ENCODE measurements at places on chromosomes 5 and 9.

DNA sequence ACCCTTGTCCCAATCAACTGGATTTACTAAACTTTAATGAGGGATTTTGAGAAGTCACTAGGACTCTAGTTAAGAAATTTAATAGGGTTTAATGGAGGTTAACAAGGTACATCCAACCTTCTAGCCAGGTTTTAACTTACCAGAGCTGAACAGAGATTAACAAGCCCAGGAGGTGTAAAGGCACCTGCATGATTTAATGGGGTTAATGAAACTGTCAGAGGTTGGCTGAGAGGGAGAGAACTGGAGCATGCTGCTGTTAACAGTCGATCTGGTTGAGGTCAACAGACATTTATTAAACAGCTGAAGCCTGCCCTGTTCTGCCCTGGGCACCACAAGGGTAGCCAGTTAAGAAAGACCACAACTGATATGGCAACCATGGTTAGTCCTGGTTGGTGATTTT, 13.6 kb downstream of the HAND1 start:
- no peak for DNase-seq

DNA sequence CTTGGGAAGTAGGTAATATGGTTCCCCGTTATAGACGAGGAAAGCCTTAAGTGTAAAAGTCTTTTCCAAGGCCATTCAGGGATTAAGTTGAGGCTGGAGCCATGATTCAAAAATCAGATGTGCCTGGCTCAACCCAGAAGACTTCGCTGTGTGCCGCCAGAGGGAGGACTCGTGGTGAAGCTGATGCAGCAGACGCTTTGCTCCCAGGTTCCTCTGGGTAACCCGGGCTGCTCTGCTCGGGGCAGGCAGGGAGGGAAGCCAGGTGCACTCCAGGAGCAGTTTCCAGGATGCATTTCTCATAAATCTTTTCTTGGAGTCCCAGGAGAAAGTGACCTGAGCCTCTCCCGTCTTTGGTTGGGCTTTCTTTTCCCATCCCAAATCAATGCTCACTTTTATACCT, 62.9 kb upstream of the ICE1 start:
- no peak for DNase-seq

DNA sequence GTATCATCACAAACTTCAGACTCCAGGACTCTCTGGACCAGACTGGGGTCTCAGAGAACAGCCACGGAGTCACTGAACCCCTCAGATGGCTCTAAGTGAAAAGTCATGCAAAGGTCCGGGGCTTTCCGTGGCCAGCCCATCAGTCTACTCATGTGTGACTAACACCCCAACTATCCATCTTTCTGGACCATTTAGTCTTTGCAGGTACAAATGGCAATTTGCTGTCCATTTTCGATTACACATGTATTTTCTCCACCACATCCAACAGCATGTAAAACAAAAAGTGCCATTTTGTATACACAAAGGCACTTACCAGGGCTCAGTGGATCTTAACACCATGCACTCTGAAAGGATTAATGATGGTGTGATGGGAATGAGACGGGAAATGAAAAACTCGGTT, 387.7 kb downstream of the BNC2 start:
- DNase-seq = no peak

- no peak for DNase-seq
Measured at GRCh38 chr9:134289241-134289875, 36.9 kb upstream of the RXRA start.

DNA sequence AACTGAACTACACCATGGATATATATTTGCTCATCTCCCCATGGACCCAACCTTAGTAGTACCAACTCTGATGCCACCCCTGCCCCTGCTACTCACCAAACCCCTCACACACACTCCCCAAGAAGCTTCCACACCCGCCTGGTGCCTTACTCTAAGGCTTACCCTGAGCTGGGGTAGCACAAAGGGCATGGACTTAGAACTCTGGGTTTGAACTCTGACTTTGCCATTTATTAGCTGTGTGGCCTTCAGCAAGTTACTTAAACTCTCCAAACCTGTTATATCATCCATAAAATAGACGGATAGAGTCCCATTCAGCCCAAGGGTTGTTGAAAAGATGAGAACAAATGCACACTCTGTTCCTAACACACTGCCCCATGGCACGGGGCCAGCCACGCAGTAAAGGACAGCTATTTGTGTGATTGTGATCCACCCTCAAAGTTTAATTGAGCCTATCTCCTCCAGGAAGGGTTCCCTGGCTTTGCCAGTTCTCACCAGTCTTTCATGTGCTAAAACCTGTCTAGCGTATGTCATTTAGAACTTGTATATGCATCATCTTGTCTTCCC, 111.0 kb downstream of the KLHL3 start:
- DNase-seq = no peak

DNA sequence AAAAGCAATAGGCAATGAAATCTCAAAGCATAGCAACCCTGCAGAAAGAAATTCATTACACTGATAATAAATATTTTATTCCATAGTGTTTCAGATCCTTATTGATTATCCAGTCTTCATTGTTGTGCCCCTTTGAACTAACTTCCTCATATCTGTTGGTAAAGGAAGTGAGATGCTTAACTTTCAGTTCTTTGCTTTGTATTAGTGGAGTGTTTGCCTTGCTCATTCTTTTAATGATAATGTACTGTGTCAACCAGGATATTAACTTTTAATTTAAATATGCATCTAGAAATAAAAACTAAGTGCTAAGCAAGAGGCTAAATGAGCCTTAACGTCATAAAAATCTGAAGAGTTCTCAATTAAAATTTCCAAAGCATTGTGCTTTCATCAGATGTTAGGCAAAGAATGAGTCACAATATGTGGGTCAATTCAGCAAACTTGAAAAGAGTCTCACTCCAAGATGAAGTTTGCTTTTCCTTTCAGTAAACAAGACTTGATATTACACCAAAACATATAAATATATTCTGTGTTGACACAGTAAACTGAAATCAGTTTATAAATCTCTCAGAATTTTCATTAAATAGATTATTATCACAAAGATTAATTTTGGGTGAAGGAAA, 105.9 kb downstream of the GIN1 start:
- no peak for DNase-seq

DNA sequence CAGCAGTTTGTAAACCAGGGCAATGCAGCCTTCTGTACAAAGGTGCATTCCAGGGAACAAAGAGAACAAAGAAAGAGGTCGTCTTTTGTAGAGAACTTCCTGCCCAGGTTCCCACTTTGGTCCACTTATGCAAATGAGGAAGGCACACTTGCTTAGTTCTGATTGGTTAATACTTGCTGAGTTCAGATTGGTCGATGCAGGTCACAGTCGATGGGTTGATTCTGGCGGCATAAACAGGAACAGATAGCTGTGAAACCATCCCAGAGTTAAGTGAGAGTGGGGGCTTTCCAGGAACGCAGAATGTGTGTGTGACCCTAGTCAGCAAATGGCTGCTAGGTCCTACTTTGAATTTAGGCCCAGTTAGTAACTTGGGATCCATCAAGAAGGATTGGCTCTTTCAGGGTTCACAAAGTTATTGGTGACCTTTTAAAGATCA, 1.8 kb upstream of the ADAMTS13 start:
- DNase-seq = no peak

DNA sequence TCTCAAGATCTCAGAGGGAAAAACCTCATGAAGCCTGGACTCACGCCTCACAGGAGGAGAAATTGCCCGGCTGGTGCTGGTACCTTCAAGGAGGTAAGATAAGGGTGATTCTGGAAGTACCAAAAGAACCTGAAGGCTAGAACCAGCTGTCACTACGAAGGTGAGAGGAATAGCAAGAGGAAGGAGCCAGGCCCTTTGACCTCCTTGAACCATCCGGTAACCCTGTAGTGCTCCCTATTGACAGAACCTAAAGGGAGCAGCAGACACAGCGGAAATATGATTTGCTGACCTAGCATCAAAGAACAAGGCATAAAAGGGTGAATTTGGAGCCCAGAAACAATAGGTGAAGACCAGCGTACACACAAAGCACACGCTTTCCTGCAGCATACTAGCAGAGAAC, 92.2 kb downstream of the DOCK8 start:
- DNase-seq = peak; percentile 14

DNA sequence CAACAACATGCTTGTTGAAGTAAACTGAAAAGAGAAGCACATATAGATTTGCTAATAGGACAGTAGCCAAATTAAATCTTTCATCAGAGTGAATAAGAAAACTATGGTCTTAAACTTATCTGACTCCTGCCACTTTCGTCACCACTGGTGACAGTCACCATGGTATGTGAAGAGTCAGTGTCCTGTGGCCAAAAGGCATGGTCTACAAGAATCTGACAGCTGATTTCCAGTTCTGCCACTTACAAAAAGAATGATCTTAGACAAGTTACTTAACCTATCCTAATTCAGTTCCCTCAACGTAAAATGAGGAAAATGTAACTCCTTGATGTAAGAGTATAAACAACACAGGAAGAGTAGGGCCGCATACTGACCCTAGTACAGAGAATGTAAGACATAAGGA, 102.0 kb downstream of the LPAR1 start:
- no peak for DNase-seq

DNA sequence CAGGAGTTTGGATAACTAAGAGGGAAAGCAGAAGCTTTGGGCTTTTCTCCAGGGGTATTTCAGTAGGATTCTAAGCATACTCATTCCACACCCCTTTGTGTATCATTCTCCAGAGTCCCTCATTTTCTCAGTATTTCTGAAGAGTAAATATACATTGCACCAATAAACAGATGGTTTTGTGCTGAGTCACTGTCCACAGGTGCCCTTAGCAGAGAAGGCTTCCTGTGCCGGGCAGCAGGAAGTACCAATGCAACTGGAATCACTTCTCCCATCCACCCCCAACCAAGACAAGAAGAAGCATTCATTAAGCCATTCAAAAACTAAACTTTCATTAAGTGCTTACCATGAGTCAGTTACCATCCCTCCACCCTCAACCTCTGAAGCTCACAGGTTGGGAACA, 3.6 kb upstream of the CCNJL start:
- no peak for DNase-seq

DNA sequence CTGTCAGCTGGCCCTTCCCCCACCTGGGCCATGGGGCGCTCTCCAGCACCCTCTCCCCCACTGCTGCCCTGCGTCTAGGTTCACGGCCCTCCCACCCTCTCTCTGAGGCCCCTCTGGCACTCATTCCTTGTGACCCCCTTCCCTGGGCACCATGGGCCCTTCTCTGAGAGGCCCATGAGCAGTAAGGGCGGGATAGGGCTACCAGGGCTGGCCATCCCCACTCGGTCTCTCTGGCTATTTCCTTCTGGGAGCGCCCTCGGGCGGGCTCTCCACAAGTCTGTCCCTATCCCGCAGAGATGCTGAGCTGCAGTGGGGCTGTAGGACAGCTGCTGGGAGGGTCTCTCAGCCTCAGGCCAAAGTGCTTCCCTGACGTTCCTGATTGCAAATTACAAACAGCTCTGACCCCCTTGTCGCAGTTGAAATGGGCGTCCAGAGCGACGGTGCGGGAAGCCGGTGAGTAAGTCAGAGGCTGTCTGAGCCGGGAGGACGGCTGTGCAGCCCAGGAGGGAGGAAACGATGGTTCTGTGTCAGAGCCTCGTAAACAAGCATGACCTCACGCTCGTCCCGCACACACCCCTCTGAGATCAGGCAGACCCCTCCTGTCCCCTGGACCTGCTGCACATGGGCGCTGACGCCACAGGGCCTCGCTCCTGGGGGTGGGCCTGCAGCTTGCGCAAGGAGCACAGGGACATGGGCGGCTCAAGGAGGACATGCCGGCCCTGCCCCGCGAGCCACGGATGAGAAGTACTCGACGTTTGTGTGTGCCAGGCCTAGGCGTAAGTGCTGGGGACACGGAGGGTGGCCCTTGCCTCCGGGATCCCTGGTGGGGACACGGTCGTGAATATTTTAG, 36.3 kb upstream of the GFPT2 start:
- DNase-seq = no peak

DNA sequence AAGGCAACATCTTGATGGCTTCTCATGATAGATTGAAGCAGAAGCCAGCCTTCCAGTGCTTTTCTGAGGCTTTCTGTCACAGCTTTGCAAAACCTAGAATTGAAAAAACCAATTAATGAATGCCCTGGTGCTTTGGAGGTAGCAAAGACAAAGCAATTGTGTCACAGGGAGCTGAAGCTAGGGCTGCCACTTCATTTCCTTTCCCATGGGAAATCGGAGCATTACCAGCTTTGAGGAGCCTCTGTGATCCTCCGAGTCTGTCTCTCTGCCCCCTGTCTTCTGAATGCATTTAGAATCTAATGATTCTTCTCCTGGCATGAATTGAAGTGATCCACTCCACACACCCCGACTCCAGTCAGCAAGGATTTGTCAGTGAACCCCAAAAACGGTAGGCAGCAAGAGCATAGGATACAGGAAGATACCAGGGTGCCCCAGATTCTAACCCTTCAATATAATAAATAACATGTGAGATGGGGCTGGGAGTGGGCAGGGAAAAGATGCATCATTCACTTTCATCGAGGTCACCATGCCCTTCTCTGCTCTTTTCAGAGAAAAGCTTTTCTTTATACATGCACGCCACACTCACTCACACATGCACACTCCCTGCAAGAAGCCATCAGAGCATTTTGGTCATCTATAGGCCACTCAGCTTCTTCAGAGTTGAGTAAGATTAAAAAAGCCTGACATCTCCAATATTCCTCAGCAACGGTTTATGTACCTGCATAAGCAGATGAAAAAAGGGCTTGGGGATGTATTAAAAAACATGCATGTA, 247.7 kb upstream of the ZNF462 start:
- DNase-seq = no peak

- DNase-seq = no peak
Measured at GRCh38 chr5:80368661-80369480, 39.0 kb upstream of the ZFYVE16 start.

GRCh38 chr5:172830876-172831662, 3.0 kb upstream of the ERGIC1 start:
- no peak for DNase-seq

GRCh38 chr5:177553671-177554429, 513 bp downstream of the FAM193B start:
- no peak for DNase-seq

DNA sequence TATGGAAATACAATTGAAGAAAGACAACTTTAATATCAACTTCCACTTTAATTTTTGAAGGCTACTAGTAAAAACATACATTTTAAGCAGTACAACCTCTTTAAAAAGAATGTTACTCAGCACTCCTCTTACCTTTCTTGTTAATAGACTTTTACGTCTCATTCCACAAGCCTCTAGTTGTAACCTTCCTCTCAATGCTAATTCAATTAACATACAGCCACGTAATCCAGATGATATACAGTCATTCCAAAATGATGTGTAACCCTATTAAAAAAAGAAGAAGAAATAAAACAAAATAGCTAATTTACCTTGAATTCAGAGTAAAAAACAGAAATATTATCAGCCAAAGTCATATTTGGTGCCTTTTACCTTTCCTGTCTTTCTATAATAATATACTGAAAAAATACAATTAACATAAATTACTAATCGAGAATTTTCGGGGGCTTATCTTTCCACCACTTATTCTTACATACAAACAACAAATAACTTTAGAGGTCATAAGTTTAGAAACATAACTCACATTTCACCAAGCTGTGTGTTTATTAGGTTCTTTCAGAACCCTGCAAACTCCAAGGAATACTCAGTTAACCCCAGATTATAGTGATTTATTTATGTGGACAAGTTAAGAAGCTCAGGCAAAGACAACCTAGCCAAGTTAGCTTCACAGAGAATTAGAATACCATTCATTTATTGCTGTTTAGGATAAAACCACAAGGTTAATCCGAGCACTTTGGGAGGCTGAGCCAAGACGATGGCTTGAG, 30.3 kb downstream of the GOLPH3 start:
- DNase-seq = no peak

- DNase-seq = no peak
Measured at GRCh38 chr5:52682492-52682891, 105.2 kb upstream of the ITGA1 start.
